ENCODE measurements at places on chromosomes 4 and X.

DNA sequence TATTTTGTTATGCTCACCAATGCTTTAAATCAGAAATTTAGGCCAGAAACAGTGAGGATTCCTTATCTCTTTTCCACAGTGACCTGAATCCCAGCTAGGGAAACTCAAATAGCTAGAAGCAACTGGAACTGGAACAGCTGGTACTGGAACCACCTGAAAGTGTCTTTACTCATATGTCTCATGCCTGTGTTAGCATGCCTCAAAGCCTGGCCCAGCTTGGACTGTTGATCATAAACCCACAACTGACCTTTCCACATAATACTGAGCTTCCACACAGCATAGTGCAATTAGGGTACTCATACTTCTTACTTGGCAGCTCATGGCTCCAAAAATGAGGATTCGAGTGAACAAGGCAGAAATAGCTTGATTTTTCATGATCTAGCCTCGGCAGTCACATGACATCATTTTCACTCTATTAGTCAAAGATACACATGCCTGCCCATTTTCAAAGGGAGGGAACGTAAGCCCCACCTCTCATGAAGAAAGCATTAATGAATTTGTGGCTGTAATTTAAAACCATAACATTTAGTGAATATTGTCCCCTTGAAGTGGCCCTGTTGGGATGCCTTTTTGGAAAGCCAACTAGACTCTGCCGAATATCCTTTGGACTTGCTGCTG, 80.8 kb upstream of the ACSL1 start:
- DNase-seq: no peak

DNA sequence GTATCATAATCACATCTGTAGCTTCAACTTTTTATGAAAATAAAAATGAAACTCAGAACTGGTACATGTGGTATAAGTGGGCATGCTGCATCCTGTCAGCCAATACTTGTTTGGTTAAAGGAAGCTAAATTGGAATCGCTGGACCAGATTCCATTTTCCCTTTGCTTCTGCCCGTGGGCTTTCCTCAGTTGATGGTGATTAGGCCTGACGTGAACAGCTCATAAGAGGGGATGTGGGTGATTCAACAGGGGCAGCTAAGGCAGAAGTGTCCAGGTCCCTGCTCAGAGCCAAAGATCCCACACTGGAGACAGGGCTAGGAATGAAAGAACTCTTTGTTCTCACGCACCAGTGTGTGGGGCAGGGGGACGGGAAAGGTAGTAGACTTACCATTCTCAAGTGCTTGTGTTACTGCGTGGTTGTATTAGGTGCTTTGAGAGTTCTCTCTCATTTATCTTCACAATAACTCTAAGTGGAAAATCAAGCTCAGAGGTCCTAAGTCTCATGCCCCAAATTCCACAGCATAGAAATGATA, 63.2 kb upstream of the GUCY1A1 start:
- DNase-seq: no peak

- no peak for DNase-seq
Measured at GRCh38 chr4:70761276-70761816, 39.6 kb downstream of the RUFY3 start.

DNA sequence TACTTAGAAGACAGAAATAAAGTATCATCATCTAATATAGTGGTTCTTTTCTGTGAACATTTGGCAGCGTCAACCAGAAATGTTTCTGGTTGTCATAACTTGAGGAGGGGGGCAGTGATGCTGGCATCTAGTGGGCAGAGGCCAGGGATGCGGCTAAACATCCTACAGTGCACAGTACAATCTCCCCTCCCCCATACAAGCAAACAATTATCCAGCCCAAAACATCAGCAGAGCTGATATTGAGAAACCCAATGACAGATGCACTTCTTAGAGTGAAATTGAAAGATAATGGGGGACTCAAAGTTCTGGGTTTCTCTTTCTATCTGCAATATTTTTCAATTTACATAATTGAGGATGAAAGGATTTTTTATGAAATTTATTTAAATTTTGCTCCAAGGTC, 1.9 kb upstream of the EIF1AX start:
- DNase-seq: no peak
